T-helper 1 cell (primary cell): ENCODE measurements at places on chromosomes 3 and 15.
A peak's percentile ranks its signal among the peaks of the same experiment; 100 is the strongest.

DNA sequence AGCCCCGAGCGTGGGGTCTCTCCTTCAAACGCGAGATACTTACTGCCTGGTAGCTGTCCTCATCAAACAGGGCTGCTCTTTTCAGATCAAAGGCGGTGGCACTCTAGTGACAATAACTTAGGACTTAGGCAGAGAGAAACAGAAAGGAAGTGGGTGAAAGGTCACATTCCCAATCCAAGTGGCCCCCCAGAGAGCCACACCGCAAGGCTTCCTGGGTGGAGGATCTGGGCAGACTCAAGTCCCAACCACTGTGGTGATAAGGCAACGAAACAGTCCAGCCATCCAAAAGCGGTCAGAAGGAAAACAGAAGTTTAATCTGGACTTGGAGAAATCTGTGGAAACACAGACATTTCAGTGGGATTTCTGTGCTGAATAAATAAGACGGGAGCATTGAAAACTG is 227.2 kb downstream of the ADAMTS17 start:
- no peak for DNase-seq

- no peak for DNase-seq
These were observed 161.4 kb upstream of the IQSEC1 start for GRCh38 chr3:13234666-13235065.

GRCh38 chr15:79981831-79982455 is 10.9 kb upstream of the BCL2A1 start:
- DNase-seq = no peak

- DNase-seq = no peak
These were observed 57.3 kb downstream of the LSM3 start for GRCh38 chr3:14235912-14236295.

DNA sequence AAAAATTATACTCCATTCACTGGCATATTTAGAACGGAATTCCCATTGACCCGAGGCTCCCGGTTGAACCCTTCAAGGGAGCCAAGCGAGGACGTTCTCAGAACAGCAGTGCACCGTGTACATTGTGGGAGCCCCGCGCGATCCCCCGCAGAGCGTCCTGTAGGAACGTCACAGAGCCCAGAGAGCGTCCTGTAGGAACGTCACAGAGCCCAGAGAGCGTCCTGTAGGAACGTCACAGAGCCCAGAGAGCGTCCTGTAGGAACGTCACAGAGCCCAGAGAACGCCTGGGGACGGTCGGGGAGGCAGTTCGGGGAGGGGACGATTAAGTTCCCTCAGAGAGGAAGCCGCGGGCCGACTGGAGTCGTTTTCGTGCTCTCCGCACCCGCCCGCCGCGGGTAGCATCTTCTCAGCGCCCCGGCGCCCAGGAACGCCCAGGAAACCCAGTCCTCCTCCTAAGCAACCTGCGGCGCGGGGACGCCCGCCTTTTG is 506 bp upstream of the ATP1B3 start:
- DNase-seq = peak; percentile 68

DNA sequence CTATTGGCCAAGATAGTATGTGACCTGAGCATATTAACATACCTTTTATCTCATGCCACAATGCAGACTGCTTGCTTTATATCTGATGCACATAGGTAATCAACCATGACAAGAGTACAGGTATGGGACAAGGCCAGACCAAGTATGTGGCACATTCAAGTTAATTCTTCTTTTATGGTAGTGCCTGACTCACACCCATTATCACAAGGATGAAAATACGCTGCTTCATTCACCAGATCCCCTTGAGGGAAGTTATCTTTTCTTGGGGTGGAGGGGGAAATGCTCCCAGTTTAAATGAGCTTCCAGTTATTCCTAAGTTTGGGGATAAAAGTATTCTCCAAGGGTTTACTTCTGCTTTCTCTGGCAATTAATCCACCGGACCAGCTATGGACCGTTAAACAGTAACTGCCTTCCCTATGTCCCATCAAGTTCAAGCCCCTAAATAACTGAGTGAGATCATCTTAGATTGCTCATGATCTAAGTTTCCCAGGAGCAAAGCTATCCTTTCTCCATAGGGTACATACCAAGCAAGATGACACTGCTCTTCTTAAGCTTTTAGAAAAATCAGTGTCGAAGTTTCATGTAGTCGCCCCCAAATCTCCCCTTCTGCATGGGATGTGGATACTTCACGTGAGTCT is 1.9 kb downstream of the COL8A1 start:
- no peak for DNase-seq

GRCh38 chr15:38509152-38509551 is 55.2 kb downstream of the FAM98B start:
- DNase-seq = no peak

DNA sequence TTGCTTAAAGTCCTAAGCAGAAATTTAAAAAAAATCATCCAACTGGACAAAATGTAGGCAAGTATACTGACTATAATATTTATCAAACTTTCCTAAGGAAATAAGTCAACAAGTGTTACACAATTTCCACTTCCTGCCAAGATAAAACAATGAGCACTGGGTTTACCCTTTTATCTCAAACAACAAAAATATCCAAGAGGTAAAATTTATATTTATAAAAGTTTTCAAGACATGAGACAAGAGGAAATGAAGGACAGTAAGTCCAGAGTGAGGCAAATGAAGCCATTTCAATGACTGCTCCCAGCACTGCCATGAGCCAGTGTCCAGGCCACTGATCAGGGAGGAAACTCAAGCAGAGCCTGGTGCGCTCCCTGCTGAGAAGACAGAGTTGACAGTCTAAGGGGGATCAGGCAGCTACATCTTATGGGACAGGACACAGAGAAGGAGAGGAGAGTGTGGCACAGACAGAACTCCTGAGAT is 439.4 kb downstream of the RAP2B start:
- DNase-seq = no peak

DNA sequence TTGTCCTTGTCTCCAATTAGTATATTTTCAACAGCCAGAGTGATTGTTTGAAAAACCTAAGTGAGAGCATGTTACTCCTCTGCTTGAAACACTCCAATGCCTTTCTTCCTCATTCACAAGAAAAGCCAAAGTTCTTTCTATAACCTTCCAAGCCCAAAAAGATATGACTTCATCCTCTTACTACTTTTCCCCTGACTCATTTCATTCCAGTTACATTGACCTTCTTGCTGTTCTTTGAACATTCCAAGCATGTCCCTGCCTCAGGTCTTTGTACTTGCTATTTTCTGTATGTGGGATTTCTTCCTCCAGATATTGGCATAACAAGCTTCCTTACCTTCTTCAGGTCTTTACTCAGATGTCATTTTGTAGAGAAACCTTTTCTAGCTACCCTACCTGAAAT is 28.3 kb downstream of the EHHADH start:
- DNase-seq = no peak

DNA sequence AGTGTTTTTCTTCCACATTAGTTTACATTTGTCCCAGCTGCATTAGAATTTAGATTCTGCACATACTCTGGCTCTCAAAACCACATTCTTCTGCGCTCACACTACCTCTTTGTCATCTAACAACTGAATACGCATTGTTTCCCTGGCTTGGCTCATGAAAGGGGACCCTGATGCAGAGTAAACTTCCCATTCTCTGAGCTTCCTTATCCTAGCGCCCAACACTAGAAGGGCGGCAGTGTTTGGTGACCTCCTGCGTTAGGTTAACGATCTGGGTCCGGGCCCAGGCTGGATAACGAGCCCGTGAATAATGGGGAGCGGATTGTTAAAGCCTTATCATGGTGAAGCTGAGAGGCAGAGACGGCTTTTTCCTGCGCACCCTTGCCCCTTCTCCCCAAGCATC is 63.9 kb downstream of the ETV5 start:
- DNase-seq = no peak

- no peak for DNase-seq
These were observed 32.9 kb downstream of the SEMA6D start for GRCh38 chr15:47750030-47750739.

- no peak for DNase-seq
These were observed 342.1 kb downstream of the SLC9A9 start for GRCh38 chr3:143506190-143506589.

DNA sequence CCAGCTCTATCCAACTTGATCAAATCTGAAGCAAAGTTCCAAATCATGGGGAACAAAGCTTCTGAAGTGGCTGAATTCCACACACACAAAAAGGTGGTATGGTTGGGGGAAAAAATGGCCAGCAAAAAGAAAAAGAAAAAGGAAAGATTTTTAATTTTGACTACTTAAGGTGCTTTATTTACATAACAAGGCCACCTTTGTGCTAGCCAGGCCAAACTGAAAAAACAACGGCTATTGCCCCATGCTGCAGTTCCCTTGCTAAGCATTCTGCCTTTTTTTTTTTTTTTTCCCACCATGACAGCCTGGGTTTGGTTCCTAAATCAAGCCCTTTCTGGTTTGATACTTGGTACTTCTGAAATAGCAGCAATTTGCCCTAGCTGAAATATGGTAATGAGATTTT is 66.5 kb upstream of the DAZL start:
- DNase-seq = no peak

DNA sequence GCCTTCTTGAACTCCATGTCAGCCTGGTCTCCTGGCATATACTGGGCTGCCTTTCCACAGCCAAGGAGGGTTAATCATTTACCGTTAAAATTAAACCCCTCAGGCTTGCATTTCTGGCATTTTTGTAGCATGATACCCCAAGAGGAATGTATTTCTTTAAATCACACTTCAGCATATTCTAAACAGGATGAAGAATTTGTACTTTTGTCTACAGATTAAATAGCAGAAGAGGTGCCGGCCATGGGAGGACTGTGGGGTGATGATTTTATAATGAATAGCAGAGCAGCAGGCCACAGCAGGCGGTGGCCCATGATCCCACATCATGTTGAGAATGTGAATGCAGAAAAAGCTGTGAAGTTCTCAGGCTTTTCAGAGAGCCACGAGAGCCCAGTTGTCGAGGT is 90.2 kb downstream of the ARNT2 start:
- no peak for DNase-seq

- no peak for DNase-seq
These were observed 103.7 kb downstream of the MYH15 start for GRCh38 chr3:108406661-108407206.

DNA sequence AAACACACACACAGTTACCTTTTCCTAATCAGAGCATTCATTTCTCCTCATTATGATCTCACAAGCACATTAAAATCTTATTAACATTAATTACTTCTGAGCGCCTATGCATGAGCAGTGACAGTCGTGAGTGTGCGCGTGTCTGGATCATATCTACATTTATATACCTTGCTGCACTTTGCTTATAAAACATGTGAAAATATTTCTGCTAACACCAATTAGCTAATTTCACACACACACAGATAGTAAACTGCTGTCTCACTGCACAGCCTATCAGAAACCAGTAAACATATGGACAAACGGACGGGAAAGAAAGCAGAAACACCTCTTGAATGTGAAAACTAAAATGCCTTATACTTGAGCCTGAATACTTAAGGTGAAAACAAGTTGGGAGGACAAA is 64.8 kb downstream of the ZBTB20 start:
- no peak for DNase-seq

GRCh38 chr15:58678683-58679082 is 70.8 kb downstream of the ADAM10 start:
- DNase-seq = no peak

DNA sequence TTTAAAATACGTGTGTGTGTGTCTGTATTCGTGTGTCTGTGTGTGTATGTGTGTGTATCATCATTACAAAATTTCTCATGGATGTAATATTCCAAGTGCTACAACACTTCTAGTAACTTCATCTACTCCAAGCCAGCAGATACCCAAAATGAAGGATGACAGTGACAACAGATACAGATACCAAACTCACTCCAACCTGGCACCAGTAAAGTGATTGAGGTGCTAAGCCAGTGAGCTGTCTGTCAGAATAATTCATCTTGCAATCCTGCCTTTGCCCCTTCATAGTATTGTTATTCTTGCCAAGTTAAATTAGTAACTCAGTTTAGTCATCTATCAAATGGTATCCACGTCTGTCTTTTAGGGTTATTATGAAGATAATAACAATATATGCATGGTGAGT is 58.1 kb downstream of the PLOD2 start:
- DNase-seq = no peak

- DNase-seq = no peak
These were observed 2.0 kb downstream of the MECOM start for GRCh38 chr3:169661361-169662131.

DNA sequence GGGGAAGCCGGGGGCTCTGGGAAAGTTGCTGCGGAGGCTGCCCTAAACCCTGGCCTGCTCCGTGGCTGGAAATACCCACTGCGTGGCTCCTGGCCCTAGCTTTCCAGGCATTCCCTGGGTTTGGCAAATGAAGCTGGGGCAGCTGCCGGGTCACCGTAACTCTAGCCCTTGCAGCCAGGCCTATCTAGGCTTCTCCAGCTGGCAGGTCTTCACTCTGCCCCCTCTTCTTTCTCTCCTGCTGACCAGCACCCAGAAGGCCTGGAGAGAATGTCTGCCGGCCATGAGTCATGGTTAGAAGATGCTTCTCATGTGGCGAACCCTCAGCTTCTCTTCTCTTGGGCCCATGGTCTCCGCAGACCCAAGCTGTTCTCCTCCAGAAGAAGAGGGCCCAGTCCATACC is 5.6 kb upstream of the DLL4 start:
- no peak for DNase-seq

DNA sequence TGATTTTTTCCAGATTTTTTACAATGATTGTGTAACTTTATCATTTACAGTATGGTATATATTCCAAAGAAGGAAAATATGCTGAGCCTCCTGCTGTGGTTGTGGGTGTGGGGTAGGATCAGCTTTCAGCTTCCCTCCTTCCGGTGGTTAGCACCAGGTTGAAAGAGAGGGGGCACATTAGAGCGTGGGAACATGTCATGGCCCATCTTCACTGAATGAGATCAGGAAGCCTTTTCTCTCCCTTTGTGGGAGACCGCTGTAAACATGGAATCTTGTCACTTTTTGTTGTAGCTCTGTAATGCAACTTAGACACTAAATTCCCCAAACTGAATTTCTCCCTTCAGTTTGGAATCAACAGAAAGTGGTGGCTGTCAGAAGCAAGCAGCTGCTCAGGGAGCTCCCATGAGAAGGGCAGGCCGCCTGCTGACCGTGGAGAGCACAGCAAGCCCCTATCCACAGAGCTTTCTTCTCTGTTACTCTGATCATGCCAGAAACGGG is 86.7 kb upstream of the LIMD1 start:
- DNase-seq = no peak

DNA sequence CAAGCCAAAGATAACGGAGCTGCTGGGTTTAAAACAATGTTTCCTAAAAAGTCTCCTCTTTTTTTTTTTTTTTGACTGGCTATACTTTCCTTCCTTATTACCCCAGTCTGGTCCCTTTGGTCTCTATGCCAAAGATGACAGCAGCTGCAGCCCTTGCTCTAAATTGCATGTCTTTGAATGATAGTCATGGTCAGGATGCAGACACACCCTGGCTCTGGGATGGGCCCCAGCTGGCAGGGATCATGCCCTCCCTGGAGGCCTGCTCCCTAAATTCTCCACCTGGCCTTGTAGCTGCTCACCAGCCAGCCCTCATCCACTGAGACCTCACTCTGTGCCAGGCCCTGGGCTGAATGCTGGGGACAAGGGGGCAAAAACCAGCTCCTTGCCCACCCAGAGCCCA is 95.8 kb downstream of the MESD start:
- no peak for DNase-seq

- no peak for DNase-seq
These were observed 23.1 kb downstream of the CCDC12 start for GRCh38 chr3:46953234-46954010.
